Stimulated activated CD4-positive, alpha-beta T cell treated with anti-CD3 and anti-CD28 coated beads, Interleukin-2, amount 100 ng/mL, for 48 hours (primary cell): ENCODE measurements at places on chromosomes 12 and 14.
A peak's percentile ranks its signal among the peaks of the same experiment; 100 is the strongest.

- DNase-seq = no peak
These were observed 61.7 kb upstream of the RFLNA start for GRCh38 chr12:124233041-124233796.

GRCh38 chr12:120479458-120479857 is 9.9 kb upstream of the SRSF9 start:
- no peak for DNase-seq

- no peak for DNase-seq
These were observed 57.6 kb downstream of the PRKAB1 start for GRCh38 chr12:119725523-119725922.

- peak; percentile 10 for DNase-seq
These were observed 446 bp upstream of the ZNF641 start for GRCh38 chr12:48351022-48351708.

GRCh38 chr12:123096741-123097140 is 54.1 kb downstream of the PITPNM2 start:
- DNase-seq = no peak

GRCh38 chr12:95322326-95322725 is 104.7 kb downstream of the VEZT start:
- DNase-seq = no peak

DNA sequence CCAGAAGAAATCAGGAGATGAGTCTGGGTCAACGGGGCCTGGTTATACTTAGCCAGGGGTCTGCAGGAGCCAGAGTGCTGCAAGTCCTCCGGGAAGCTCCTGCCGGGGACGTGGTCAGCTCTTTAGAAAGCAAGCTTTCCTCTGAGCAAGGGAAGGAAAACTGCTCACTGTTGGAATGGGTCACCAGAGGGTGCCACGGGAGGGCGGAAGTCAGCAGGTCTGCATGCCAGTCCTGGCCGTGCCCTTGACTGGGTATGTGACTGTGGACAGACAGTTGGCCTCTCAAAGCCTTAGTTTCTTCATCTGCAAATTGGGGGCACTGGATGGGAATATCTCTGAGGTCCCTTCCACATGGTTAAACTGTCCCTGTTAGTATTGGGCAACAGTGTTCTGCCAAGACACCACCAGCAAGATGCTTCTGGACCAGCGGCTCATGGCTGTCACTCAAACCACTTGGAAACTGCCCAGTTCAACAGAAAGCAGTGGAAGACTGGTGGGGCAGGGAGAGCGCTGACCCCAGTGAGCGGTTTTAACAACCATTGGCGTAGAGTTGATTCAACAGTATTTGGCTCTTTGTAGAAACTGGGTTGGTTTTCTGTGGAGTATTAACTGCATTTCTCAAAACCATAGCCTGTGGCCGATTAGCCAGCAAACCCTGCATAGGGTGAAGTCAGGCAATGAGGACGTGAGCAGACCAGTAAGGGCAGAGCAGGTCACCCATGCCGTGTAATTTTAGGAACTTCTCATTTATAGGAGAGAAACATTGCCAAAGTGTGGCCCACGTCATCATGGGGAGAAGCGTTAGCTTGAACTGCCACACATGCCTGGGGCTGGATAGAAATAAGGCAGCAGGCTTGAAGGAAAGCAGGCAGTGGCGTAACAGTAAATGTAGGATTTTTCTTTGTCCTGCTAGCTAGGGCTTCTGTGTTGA is 163.9 kb upstream of the PRMT8 start:
- no peak for DNase-seq

DNA sequence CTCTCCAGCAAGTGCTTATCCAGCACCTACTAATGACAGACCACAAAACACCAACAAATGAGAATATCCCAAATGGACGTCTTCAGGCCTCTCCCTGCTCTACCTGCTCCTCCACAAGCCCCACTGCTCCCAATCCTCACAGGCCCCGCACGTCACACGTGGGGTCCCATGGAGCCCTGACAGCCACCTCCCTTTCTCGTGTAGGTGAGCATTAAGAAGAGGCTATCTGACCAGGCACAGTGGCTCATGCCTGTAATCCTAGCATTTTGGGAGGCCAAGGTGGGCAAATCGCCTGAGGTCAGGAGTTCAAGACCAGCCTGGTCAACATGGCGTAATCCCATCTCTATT is 5.4 kb downstream of the RIMBP2 start:
- DNase-seq = no peak

- DNase-seq = no peak
These were observed 59.6 kb upstream of the FERMT2 start for GRCh38 chr14:53010193-53011040.

DNA sequence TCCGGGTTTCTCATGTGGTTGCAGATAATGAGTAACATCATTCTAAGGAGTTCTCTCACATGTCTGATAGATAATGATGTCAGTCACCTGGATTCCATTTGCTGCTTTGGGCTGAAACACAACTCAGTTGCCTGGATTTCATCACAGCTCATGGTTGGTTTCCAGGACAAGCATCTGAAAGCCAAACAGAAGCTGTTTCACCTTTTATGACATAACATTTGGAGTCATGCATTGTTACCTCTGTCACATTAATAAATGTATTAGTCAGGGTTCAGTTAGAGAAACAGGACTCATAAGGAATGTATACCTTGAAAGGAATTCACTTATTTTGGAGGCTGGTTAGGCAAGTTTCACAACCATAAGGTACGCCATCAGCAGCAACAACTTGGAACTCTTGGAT is 251.9 kb upstream of the ATXN7L3B start:
- no peak for DNase-seq

DNA sequence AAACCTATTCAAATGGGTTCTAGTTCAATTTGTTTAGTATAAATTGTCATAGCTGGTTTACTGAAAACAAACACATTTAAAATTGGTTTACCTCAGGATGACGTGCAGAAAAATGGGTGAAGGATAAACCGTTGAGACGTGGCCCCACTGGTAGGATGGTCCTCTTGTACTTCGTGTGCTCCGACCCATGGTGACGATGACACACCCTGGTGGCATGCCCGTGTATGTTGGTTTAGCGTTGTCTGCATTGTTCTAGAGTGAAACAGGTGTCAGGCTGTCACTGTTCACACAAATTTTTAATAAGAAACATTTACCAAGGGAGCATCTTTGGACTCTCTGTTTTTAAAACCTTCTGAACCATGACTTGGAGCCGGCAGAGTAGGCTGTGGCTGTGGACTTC is 8.3 kb downstream of the CALM1 start:
- DNase-seq = no peak

GRCh38 chr14:103028161-103028767 is 29.1 kb downstream of the CDC42BPB start:
- no peak for DNase-seq

GRCh38 chr14:24959791-24960331 is 90.1 kb downstream of the STXBP6 start:
- DNase-seq = no peak

GRCh38 chr12:42364692-42365091 is 38.7 kb downstream of the PPHLN1 start:
- DNase-seq = no peak

DNA sequence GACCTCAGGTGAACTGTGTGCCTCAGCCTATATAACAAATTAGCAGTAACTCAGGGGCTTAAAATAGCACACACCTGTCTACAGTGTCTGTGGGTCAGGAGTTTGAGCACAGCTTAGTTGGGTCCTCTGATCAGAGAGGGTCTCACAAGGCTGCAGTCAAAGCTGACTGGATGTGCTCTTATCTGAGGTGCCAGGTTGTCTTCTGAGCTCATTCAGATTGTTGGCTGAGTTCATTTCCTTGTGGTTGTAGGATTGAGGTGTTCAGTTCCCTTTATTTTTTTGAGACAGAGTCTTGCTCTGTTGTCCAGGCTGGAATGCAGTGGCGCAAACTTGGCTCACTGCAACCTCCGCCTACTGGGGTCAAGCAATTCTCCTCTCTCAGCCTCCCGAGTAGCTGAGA is 164.7 kb downstream of the ADCK1 start:
- no peak for DNase-seq

DNA sequence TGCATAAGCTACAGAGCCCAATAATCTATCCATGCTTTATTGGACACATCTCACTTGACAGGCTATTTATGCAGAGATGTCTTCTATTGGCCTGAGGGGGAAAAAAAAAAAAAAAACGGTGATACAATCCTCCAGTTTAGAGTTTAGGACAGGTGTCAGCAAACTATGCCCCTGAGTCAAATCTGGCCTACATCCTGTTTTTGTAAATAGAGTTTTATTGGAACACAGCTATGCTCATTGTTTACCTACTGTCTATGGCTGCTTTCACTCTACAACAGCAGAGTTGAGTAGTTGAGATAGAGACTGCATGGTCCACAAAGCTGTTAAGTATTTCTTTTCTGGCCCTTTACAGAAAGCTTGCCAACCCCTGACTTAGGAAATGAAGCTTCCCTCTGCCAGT is 403.1 kb downstream of the C12orf75 start:
- DNase-seq = no peak
